ENCODE measurements at places on chromosomes 7 and 10.

DNA sequence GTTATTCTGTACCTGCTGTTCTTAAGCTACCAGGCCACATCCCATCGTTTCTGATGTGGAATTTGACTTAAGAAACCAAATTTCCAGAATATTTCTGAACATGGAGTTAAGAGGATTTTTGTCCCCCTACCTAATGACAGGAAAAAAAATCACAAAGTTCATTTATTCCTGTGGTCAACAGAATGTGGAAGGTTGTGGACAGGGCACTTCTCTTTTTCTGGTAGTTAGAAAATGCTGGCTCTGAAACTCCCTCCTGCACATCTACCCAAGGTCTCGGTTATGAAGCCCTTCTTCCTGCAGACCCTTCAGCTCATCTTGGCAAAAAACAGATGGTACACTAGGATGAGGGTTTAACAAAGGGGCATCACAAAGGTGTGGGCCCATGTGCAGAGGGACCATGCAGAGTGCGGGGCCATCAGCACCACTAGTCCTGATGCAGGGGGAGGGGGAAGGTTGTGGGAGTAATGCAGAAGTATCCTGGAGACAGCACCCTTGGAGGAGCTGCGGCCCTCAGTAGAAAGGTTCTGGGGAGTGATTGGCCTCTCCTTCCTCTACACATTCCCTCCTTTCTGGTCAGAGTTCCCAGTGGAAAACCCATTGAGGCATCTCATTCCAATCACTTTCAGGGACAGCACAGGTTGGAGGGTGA is 9.8 kb downstream of the ALOX5 start:
- no peak for DNase-seq

DNA sequence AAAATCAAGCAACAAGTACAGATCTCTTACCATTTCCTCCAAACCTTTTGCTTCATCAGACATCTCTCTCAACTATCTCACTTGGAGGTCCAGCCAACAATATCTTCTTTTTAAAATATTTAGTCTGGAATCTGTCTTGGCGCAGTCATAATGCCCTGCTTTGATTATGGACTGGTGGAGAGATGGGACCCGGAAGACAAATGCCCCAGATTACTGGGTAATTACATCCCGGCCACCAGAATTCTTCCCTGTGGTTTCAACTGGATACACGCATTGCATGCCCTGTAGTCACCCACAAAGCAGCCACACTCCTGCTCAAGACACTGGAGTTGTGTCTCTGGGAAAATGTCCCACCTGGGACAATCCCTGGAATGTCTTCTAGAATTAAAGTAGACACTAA is 65.5 kb downstream of the BPGM start:
- no peak for DNase-seq

DNA sequence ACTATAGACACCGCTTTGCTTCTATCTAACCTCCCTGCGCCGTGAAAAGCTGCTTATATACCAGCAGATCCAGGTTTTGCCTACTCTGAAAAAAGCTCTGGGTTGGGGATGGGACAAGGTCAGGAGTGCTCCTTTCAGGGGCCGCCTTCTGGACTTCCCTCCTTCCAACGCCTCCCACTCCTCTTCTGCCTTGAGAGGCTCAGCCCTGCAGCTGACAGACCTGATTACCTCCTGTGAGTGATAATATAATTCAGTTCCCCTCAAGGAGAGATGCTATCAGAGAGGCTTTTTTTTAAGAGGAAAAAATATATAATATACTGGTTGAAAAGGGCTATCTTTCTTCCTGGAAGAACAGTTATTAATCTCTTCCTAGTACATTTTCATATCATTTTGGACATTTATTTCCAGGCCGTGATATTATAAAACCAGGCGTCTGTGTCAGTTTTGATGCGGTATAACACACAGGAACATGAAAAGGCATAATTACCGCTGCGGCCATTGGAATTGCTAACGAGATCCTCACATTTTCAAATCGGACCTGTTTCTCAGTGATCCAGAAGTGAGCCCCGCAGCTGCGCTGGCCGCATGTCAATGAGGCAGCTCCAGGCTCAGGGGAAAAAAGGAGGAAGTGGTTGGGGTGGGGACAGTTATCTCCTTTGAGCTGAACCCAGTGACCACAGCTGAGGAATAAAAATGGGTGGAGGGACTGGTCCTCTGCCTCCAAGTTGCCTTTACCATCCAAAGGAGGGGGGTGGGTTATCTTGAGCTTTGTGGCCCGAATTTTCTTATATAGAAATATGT is 457.1 kb downstream of the TYW1 start:
- DNase-seq = no peak

DNA sequence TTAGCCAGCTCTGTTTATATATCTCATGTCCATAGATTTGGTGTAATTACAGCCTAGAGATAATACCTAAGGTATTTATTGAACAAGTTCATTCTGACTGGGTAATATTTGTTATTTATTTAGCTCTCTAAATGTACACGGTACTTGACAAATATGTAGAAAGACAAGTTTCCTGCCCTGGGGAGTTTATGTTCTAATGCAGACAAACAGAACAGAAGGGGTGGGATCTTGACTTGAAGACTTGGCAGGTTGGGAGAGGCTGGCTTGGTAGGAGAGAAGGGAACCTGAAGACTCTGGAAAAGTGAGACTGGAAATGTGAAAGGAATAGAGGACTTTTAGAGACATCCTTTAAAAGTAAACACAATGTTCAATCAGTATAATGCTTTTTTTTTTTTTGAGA is 97.7 kb upstream of the CDK6 start:
- no peak for DNase-seq

DNA sequence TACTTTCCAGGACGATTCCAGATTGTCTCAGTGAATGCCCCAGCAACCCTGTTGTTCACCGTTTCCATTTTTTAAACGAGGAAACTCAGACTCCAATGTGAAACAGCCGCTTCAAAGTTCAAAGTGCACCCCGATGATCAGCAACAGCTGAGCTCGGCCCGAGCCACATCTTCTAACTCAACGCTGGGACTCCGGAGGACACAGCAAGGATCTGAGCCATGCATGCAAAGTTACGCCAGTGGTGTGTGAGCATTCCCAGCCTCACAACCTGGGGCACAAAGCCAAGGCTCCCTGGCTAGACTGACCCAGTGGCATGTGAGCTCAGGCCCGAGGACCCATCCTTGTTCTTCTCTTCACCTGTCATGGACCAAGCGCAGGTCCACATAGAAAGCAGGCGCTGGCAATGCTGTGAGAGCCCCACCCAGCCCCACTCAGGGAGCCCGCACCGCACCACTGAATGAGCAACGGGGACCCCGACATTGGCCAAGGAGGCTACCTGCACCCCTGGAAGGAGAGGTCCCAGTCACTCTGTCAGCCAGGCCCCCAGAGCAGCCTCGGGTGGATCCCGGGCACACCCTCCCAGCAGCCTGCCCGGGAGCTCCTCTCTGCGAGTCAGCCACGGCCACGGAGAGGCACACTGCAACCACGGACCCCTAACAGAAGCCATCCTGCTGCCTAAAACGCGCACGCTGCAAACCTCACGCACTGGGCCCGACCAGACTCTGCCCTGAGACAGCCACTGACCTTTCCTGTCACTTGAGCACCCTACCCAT is 82.9 kb downstream of the MAD1L1 start:
- no peak for DNase-seq

- no peak for DNase-seq
Observed at GRCh38 chr10:101297901-101298486, 56.0 kb upstream of the BTRC start.
